Pons (tissue), 1 donor: ENCODE measurements at places on chromosomes 7 and 10.
A peak's percentile ranks its signal among the peaks of the same experiment; 100 is the strongest.

DNA sequence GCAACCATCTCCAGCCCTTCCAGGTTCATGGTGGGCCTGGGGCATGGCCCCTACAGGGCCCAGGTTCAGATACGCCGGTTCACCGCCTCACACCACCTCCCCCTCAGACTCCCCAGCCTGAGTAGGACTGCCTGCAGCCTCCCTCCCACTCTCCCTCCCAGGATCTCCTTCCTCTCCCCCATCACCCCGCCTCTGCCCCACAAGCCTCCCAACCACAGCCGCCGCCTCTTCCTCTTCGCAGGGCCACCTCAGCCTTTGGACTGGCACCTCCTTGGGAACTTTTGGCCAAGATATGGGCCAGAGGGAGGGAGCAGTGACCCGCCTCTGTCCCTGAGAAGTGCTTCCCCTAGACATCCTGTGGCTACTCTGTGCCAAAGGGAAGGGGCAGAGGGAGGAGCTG lies 9.3 kb downstream of the KCNIP2 start:
- no peak for DNase-seq

GRCh38 chr7:12107841-12108254 lies 103.2 kb upstream of the TMEM106B start:
- no peak for DNase-seq

GRCh38 chr7:30929686-30930085 lies 18.0 kb downstream of the AQP1 start:
- DNase-seq: no peak

DNA sequence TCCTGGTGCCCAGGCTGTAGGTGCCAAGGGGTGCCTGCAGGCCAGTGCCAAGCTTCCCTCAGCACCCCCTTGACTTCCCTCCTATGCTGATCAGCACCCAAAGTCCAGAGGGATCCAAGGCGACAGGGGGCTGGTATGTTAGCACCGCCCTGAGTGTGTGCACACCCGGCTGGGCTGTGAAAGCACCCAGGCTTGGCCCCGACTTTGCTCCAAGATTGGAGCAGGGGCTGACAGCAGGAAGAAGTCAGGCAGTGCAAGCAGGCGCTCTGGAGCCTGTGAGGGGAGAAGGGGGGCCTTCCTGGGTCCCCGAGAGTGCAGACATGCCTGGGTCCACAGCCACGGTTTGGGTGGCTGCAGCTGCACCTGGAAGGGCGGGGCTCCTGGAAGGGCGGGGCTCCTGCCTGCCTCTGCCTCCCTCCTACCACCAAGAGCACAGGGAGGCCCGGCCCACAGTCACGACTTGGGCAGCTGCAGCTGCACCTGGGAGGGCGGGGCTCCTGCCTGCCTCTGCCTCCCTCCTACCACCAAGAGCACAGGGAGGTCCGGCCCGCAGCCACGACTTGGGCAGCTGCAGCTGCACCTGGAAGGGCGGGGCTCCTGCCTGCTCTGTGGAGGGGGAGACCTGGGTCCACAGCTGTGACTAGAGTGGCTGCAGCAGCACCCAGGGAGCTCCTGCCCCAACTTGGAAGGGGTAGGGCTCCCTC lies 30.2 kb upstream of the ZMYND11 start:
- DNase-seq: no peak

DNA sequence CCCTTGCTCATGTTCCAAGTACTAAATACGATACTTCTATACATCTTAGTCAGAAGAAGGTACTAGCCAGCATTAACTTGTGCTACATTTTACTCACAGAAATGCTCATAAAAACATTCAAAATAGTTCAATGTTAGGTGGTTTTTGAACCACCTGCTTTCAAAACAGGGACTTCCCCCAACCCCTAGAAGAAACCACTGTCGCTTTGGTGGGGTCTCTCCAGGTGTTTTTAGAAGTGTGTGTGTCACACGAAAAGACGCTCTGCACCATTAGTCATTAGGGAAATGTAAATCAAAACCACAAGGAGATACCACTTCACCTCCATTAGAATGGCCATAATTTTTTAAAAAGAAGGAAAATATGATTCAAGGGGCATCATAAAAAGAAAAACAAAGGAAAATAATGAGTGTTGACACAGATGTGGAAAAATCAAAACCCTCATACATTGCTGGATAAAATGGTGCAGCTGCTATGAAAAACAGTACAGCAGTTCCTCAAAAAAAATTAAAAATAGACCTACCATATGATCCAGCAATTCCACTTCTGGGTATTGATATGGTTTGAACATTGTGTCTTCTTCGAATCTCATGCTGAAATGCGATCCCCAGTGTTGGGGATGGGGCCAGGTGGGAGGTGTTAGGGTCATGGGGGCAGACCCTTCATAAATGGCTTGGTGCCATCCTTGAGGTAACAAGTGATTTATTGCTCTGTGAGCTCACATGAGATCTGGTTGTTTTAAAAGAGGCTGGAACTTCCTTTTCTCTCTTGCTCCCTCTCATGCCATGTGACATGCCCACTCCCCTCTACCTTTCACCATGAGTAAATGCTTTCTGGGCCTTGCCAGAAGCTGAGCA lies 74.2 kb downstream of the MALSU1 start:
- no peak for DNase-seq

- no peak for DNase-seq
Observed at GRCh38 chr7:108286290-108286904, 156.2 kb upstream of the LAMB4 start.

DNA sequence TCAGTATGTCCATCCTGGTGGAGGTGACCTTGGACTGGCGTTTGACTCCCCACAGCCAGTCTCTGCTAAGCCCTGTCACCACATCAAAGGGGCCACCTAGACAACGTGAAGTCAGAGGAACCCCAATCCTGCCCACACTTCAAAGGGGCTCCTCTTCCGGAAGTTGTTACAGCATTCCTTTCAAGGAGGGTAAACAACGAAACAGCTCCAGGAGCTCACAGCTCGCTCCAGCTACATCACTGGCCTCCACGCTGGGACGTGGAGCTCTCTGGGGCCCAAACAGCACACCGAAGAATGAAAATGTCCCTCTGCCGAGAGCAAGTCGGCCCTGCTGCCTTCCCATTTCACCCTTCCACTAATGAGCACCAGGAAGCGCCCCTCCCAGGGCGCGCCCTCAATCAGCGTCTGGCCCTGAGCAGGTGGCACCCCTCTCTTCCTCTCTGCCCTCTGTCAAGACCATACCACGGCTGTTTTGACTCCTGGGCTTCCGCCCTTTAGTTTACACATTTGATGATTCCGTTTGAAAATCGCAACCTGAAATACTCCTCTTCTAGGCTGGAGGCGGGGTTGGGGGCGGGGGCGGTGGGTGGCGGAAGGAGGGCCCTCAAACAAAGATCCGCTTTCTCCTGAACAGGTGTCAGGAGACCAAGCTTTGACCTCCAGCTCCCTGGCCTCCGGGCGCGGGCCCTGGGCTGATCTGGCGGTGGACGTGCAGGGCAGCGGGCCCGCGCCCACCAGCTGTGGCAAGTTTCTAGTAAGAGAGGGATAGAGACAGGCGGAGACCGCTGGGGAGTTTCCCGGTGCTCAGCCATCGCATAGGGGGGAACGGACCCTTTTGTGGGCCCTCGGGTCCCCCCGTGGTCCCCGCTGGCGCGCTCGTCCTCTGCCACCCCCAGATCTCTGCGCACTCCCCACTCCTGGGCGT lies 53.1 kb upstream of the KDM7A start:
- no peak for DNase-seq

DNA sequence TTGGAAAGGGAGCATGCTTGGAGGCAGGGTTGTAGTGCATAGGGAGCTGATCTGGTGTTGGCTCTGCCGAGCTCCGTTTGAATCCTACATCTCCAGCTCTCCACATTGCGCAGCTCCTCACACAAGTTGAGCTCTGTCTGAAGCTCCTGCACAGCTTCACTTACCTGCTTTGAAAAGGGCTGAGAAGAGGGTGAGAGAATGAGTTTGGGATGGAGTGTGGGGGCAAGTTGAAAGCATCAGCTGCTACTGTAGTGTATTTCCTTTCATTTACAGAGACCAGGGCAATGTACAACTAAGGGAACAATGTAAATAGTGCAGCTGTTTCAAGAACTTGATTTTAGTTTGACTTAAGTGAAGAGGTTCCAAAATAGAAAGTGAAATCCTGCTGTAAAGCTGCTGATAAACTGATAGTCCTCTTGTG lies 88.5 kb downstream of the VTI1A start:
- DNase-seq: peak; percentile 19

DNA sequence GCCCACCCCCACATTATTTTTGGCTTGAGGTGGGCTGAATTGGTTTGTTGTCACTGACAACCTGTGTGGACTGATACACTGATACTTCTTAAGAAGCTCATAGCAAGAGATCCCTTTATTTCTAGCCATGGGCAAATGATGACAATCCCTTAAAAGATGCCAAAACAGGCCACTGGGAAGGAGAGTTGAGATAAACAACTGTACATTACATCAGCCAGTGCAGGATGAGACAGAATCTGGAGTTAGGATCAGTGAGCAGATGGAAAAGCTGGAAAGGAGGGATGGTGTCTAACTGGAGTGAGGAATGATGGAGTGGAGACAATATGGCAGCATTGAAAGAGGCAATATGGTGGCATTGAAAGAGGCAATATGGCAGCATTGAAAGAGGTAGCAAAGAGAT lies 195.9 kb upstream of the LYZL2 start:
- no peak for DNase-seq

DNA sequence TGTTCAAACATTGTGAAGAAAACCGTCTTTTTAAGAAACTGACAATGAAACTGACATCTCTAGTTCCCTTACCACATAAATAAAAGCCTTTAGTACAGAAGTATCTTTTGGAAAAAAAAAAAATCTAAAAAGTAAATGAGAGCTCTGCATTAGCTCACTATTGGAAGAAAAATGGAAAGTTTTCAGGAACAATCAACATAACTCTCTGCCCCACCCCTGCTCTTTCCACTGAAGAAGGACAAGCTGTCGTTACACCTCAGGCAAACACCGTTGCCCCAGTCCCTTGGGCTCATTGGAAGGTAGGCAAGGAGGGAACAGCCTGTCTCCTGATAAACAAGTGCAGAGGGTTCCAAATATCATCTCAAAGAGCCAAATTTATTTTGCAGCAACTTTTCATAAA lies 22.4 kb upstream of the C1QL3 start:
- no peak for DNase-seq

DNA sequence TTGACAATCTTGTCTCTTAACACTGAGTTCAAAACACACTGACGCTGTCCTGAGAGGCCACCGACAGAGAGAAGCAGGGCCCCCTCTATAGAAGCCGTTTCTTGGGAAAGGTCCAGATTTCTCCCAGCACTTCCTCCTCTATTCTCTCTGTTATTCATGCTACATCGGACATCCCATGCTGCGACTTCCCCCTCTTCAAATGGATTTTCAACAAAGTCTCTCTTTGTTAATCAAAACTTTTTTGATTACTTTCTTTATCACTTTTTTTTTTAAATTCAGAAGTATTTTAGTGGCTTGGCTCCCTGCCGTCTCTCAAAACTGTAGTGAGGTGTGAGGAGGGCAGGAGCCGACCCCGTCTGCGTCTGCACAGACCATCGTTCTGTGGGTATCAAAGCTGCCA lies 298.9 kb upstream of the PITRM1 start:
- DNase-seq: peak; percentile 66

DNA sequence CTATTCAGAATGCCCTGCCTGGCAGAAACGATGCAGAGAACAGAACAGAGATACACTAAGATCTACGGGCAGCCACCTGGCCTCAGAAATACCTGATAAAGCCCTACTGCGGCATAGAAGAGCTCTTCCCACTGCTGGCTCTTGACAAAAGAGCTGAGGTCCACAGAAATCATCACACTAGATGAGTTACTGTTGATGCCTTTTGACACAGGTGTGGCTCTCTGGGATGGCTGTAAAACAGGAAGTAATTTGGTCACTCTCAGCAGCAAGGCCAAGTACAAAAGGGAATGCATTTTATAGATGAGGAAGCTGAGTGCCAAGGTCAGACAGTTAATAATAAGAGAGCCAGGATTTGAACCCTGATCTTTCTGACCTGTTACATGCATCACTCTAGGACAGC lies 35.0 kb upstream of the ACSL5 start:
- DNase-seq: no peak

- DNase-seq: no peak
Observed at GRCh38 chr7:149217570-149217969, 21.9 kb upstream of the ZNF212 start.

GRCh38 chr10:6002809-6003510 lies 25.6 kb upstream of the IL15RA start:
- no peak for DNase-seq

GRCh38 chr10:123398180-123398591 lies 244.0 kb downstream of the BUB3 start:
- peak; percentile 63 for DNase-seq

GRCh38 chr10:26212511-26212910 lies 4.1 kb upstream of the GAD2 start:
- DNase-seq: no peak

- no peak for DNase-seq
Observed at GRCh38 chr7:108099713-108100112, 30.4 kb downstream of the LAMB4 start.

- DNase-seq: no peak
Observed at GRCh38 chr7:1673581-1674118, 3.6 kb downstream of the ELFN1 start.

DNA sequence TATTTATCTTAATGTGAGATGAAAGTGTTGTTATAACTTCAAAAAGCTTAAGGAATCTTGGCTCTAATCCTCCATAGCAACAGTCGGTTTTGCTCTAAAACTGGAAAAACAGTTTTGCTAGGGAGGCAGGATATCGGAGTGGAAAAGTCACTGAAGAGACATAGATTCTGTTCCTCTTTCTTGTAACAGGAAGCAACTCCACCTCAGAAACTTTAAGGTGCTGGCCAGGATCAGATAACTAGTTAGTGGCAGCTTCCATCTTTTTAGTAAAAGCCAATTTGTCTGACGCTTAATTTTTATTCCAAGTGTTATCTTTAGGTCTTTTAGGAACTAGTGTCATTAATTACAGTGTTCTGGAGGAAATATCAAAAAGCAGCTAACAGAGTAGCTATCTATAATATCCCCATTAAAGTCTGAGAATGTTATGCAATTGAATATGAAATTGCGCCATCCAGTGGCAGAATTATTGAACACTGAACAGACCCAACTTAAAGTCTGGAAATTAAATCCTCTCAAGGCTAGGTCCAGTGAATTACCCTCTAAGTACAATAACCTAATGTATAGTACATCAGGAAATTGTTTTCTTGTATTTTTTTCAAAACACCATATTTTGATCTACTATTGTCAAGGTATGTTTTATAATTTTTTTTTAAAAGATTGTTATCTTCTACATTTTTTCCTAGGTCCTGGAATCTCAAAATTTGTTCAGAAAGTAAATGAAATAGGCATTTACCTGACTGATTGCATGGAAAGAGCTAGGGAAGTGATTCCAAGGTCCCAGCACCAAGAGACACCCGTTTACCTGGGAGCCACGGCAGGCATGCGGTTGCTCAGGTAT lies 65.9 kb upstream of the CC2D2B start:
- peak; percentile 76 for DNase-seq

GRCh38 chr10:5906651-5907050 lies 16.6 kb downstream of the FBH1 start:
- no peak for DNase-seq

- DNase-seq: no peak
Observed at GRCh38 chr7:99876491-99876890, 342 bp downstream of the OR2AE1 start.

- DNase-seq: peak; percentile 91
Observed at GRCh38 chr7:5237286-5237685, 45.5 kb upstream of the SLC29A4 start.
